ENCODE measurements at places on chromosomes 1 and 21.

GRCh38 chr1:201570181-201570885, 31.4 kb downstream of the NAV1 start:
- DNase-seq, result no peak

DNA sequence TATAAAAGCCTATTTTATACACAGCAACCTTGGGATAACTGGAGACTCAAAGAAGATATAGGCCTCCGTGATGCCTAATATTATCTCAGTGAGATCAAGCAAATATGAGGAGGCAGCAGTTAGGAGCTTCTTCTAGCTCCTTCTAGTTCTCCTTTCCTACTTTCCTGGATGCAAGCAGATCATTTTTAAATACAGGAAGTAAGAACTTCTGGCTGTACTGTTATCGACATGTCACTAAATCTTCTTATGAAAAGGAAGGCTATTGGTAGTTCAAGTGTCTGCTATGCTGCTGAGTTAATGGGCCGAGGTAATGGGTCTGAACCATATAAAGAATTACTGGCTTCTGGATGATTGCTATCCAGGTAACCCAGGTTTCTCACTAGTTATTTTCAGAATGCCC, 15.9 kb downstream of the HSPA13 start:
- DNase-seq, result no peak

- no peak for DNase-seq
These were observed 25.8 kb downstream of the CDC7 start for GRCh38 chr1:91526496-91526895.

- DNase-seq, result peak; percentile 15
These were observed 45.5 kb downstream of the VPS13D start for GRCh38 chr1:12275370-12275769.

- DNase-seq, result no peak
These were observed 127.7 kb downstream of the MAGI3 start for GRCh38 chr1:113517983-113518382.

- peak; percentile 87 for DNase-seq
These were observed 1.4 kb upstream of the VAMP4 start for GRCh38 chr1:171743081-171743870.

- no peak for DNase-seq
These were observed 22.9 kb downstream of the OVGP1 start for GRCh38 chr1:111404588-111404987.

- DNase-seq, result peak; percentile 26
These were observed 51.1 kb downstream of the ZNF326 start for GRCh38 chr1:90045853-90046563.
